Karpas-422 (cell line): ENCODE measurements at places on chromosomes 1 and 21.

DNA sequence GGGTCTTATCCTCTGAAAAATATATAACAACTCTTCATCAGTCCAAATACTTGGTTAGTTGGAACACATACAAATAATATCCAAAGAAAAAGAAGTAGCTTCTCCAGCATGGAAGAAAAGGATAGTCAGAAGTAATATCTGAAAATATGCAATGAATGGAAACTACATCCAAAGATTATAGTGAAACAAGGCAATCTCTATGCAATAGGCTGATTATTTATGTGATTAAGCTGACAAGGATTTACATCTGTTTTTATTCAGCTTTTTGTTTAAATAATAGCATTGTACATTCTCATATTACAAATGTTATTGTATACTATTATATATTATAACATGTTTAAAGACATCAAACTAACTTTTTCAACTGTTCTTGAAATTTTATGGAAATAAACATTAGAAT is 15.3 kb upstream of the TGFBR3 start:
- no peak for DNase-seq

DNA sequence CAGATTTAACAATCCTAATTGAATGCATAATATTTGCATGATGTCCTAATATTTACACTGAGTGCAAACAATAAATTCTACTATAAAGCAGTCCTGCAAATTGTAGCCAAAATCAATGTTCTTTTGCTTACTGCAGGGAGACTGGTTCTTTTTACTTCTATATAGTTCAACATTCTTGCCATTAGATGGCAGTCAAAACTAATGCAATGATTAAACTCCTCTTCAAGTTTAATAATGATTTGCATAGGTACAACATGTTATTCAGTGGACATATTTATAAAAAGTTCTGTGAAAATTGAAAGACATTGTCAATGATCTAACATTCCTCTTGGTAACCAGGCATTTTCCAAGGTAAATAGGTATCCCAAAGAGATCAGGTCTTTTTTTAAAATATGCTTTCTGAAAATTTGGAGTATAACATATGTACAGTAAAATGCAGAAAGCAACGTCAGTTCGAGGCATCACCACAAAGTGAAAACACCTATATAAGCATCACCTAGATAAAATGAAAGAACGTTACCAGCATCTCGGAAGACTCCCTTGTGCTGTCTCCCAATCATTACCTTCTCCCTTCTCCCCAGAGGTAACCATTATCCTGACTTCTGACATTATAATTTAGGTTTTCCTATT is 9.8 kb upstream of the FNBP1L start:
- DNase-seq, result peak; percentile 81

DNA sequence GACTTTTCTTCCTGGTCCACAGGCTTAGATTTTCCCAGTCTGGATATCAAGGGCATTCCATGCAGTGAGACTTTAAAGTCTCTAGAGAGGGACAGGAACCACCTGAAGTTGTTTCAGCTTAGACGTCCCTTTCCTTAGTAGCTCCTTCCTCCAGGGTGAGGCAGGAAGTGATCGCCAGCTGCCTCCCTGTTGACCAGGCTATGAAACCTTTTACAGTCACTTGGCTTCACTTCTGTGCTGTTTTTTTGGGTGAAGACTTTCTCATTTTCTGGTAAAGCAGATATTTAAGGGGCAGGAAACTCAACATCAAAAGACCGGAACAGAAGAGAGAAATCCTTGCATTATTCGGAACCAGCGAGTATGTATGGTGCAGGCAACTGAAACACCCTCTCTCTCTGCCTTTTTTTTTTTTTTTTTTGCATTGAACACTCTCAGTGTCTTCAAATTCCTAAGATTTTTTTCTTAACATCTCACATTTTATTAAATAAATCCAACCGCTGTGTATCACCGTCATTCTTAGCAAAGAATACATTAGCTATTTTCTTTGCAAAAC is 234.6 kb upstream of the IRF2BP2 start:
- no peak for DNase-seq

DNA sequence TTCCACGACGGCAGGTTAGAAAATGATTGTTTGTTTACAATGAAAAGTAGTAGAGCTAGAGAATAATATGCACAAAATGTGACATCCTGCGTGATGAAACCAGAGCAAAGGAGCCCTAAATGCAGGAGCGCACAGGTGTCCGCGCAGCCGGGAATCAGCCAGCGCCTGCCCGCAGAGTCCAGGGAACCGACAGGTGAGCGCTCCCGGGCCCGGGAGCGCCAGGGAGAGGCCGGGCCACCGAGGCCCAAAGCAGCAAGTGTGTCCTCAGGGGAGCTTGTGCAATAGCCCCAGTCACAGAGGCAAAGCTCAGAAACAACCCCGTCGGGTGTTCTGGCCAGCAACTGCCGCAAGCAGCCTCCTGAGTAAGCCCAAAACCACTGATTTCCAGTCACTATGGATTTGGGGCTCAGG is 789 bp upstream of the GALE start:
- DNase-seq, result no peak

GRCh38 chr1:3460672-3461131 is 6.2 kb downstream of the ARHGEF16 start:
- no peak for DNase-seq

DNA sequence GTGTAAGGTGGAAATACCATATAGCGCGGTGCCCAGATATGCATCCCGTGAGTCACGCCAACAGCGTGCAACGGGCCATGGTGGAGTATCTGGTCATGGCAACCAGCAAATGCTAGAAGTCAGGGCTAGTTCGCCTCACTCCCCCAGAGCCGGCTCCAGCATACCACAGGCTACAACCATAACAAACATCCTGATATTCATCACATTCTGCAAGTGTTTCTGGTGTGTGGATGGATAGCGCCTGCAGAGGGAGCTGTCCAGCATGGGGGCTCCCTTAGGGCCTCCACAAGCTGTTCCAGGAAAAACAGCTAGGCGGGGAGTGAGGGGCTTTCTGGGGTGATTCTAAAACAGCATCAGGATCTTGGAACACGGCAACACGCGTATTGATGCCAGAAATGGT is 6.8 kb downstream of the C1orf198 start:
- no peak for DNase-seq

DNA sequence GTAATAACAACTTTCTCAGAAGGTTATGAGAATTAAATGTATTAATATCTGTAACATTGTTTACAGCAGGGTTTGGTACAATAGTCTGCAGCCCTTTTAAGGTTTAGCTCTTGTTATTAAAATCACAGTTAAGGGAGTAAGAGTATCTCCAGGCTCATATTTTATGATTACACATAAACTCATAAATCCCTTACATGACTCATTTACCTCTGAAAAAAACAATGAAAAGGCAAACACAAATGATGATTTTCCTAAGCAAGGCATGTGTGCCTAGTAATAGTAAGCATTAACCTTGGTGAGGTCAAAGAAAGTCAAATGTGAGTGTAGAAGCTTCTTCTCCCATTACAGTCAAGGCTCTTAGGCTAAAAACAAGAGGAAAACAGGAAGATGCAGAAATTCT is 84.5 kb upstream of the ADGRL4 start:
- no peak for DNase-seq

GRCh38 chr21:25952306-25952705 is 217.5 kb downstream of the GABPA start:
- DNase-seq, result no peak

- no peak for DNase-seq
These were observed 35.5 kb upstream of the IRF2BP2 start for GRCh38 chr1:234645474-234645953.

DNA sequence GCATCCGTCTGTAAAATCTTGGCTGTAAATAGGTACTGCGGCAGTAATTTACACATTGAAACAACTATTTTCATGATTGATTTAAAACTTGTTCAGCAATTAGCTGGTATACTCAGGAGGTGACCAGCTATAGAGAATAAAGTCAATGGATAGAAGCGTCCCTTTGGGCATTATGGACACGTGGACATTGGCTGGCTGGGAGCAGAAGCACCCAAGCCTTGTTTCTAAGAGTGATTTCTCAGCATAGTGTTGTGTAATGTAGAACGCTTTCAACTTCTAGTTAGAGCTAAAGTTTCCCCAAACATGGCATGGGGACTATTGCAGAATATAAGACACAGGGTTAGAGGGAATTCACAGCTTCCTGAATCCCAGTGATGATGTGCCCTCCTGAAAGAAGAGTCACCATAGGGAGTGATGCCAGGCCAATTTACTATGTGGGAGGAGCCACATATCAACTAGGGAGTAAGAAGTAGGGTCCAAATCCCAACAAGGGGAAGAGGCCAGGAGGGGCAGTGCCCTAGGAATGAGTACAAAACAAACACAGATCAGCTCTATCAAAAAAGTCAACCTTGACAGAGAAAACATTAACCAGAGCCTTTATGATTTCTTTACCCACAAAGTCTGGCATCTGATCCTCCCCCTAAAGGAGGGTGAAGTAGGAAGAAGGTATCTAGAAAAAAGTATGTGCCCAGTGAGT is 92.7 kb downstream of the SUSD4 start:
- DNase-seq, result no peak

GRCh38 chr1:18344755-18345154 is 136.0 kb upstream of the KLHDC7A start:
- DNase-seq, result no peak

GRCh38 chr1:3676581-3677470 is 24.5 kb downstream of the TP73 start:
- no peak for DNase-seq

GRCh38 chr1:47280142-47280541 is 33.8 kb downstream of the STIL start:
- DNase-seq, result no peak

DNA sequence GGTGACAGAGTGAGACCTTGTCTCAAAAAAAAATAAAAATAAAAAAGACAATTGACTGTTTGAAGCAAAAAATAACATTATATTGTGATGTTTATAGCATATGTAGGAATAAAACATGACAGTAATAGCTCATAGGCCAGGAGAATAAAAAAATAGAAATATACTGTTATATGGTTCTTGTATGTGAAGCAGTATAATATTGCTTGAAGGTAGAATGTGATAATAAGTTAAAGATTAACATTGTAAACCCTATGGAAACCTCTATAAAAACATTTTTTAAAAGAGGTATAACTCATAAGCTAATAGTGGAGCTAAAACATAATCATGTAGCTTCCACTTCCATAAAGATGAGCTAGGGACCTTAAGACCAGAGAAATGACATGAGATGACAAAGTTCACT is 23.5 kb downstream of the GJA4 start:
- DNase-seq, result no peak

DNA sequence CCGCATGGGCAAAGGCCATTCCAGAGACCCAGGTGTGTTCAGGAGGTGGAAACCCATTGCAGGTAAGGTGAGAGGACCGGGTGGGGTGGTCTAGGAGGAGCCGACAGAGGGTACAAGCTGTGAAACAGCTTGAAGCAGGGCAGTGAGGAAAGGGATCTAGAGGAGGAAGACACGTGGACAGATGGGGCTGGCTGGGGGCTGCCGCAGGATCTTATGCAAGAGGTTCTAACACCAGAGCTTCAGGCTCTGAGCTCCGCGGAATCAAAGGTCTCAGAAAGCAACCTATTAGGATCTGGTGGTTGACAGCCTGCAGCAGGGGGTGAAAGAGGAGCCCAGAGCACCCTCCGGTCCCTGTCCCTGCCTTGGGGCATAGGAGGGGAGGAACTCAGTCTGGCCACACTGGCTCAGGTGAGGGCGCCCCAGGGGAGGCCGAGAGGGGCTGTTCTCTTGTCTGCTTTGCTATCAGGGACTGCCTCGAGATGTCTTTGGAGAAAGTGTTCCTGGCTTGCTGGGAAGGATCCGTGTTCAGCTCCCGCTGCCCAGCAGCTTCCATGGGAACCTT is 1.9 kb downstream of the TFF1 start:
- no peak for DNase-seq

DNA sequence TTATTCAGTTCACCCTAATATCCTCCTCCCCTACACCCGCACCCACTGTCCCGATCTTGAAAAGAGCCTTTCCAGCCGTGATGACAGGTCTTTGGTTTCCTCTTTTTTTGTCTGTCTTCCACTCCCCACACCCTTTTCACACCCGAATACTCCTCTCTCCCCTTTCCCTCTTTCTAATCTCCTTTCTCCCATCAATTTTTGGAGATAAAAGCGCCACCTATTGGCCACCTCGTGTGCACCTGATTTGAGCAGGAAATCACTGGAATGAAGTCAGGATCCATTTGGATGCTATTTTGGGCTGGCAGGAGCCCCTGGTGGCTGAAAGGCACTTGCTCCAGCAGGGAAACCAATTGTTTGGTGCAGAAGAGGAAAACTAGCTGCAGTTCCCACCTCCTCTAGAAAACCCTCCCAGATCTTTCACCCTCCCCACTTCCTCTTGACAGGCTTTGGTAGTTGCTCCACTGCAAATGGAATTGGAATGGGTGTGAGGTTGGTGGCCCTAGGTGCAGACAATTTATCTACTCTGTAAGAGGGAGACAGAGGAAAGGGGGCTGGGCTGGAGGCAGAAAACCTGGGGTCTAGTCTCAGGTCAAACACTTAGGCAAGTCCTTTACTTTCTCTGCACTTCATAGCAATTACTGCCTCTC is 8.4 kb downstream of the FOXE3 start:
- peak; percentile 51 for DNase-seq

GRCh38 chr1:233372218-233373120 is 44.9 kb downstream of the MAP3K21 start:
- no peak for DNase-seq

- no peak for DNase-seq
These were observed 52.1 kb upstream of the SEC16B start for GRCh38 chr1:178021950-178022349.

GRCh38 chr1:209577346-209577745 is 6.2 kb upstream of the CAMK1G start:
- DNase-seq, result no peak

DNA sequence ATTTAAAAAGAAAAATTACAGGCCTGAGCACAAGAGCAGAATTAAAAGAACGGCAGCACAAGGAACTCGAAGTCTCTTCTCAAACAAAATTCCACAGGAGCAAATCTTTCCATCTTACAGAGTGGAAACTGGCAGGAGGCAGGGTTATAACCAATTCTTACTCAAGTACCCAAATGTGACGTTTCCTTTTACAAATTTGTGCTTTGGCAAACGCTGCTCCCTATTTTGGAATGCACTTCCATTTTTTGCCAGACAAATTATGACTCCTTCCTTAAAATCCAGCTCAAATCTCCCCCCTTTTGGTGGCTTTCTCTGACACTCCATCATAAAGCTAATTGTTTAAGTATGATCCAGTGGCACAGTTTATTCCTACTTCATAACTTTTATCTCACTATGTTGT is 7.8 kb downstream of the ERI3 start:
- DNase-seq, result no peak

GRCh38 chr1:51274676-51275075 is 38.6 kb downstream of the RNF11 start:
- no peak for DNase-seq

- no peak for DNase-seq
These were observed 66.4 kb upstream of the CASZ1 start for GRCh38 chr1:10862743-10863335.

- no peak for DNase-seq
These were observed 54.4 kb upstream of the PRELP start for GRCh38 chr1:203421246-203421645.

DNA sequence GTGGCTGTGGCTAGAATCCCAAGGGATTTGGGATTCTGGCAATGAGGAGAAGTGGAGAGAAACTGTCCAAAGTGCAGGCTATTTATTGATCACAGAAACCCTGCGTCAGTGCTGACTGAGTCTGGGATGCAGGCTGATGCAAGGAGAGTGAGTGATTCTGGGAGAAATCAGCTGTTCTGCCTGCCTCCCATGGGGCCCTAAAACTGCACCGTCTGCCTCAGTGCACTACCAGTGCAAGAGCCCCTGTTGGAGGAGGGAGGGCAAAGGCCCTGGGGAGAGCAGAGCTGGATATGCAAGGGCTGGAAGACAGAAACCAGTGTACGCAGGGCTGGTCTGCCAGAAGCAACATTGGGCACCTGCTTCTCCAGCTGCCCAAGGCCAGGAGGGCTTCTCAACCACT is 42.6 kb downstream of the C1orf198 start:
- DNase-seq, result no peak
